Activated naive CD4-positive, alpha-beta T cell treated with anti-CD3 and anti-CD28 coated beads, Interleukin-2, amount 50 U/mL, for 72 hours (primary cell): ENCODE measurements at places on chromosomes 7 and 10.

- no peak for DNase-seq
These were observed 171.6 kb downstream of the AUTS2 start for GRCh38 chr7:69769826-69770225.

DNA sequence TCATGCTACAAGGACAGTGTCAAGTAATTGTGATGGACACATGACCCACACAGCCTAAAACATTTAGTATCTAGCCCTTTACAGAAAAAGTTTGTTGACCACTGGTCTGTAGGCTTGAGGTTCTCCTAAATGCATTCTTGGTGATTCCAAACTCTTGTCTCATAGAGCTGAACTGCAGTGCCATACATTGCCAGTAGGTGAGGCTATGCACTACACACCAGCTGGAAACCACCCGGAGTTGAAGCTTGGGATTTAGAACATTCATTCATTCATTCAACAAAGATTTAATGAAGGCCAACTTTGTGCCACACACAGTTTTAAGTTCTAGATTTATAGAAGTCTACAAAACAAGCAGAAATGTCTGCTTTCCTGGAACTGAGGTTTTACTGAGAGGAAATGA is 77.3 kb upstream of the TCF7L2 start:
- DNase-seq = no peak

DNA sequence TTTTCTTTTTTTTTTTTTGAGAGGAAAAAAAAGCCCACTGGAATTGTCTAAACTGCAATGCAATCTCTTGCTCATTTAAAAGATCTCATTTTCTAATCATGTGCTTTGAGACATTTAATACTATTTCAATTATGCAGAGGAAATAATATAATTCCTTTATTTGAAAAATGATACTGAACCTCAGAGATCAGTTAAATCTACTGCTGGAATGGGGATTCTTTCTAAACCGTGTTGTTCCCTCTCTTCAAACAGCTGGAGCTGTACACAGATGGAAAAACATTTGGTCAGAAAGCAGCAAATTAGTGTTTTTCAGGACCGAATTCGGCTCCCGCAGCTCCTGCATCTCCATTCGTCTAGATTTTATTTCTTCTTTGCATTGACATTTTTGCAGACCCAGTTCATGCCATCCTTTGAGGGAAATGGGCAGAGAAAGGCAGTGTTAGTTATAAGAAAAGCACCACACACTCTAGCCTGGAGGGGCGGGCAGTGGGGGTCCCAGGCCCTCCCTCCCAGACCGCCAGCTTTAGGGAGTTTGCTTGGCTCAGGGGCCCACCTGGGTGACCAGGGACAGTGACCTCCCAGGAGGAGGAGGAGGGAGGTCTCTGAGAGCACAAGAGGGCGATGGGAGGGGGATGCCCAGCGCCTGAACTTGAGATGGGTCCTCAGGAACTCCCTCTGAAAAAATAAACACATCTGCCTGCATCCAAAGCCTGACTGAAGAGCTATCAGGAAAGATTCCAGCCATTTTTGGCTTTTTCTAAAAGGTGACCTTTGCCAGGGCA is 32.4 kb downstream of the TRIM8 start:
- DNase-seq = no peak

DNA sequence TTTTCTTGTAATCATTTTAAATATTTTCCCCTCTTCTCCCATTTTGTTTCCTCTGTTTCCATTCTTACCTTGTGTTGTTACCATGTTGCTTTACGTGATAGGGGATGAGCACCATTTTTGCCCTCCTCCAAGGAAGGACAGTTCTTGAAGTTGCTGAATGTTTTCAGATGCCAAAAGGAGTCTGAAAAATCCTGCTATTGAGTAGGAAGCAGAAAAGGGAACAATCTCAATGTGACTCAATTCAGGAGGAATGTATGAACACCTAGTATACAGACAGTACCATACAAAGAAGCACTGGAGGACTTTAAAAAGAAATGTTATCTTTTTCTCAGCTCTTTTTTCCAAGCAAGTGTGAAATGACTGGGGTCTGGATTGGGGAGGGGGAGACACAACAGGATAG is 5.1 kb upstream of the NAMPT start:
- DNase-seq = no peak

DNA sequence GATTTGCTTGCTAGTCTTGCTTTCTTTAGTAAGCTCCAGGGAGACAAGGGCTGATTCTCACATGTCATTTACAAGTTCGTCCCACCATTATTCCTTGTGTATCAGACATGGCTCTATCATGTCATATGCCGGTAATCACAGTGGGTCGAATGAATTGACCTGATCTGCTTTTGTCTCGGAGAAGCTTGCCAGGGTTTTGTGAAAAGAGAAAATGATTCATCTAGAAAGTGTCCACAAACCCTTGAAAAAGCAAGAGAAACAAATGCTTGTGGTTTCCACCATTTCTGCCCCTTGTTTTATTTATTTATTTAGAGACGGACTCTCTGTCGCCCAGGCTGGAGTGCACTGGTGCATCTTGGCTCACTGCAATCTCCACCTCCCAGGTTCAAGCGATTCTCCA is 278.5 kb downstream of the TCF7L2 start:
- DNase-seq = no peak

GRCh38 chr10:58280477-58280876 is 11.5 kb downstream of the CISD1 start:
- DNase-seq = no peak

DNA sequence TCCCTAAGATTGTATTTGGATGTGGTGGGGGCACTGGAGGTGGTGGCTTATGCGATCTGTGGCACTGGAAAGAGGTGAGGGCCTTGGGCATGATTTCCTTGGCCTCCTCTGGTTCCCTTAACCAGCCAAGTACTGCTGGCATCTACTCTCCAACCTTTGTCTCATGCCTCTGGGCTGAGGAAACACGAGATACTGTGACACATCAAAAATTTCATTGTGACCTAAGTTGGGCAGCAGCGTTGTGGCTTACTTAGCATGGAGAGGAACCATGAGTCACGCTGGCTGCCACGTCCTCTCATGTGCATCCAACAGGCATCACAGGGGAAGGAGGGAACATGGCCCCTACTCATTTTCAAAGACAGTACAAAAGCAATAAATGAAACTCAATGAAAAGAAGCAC is 29.7 kb upstream of the GSDME start:
- no peak for DNase-seq

- no peak for DNase-seq
These were observed 9.1 kb downstream of the TSPAN14 start for GRCh38 chr10:80462981-80463741.

GRCh38 chr7:94174956-94175355 is 170.8 kb upstream of the BET1 start:
- DNase-seq = no peak

DNA sequence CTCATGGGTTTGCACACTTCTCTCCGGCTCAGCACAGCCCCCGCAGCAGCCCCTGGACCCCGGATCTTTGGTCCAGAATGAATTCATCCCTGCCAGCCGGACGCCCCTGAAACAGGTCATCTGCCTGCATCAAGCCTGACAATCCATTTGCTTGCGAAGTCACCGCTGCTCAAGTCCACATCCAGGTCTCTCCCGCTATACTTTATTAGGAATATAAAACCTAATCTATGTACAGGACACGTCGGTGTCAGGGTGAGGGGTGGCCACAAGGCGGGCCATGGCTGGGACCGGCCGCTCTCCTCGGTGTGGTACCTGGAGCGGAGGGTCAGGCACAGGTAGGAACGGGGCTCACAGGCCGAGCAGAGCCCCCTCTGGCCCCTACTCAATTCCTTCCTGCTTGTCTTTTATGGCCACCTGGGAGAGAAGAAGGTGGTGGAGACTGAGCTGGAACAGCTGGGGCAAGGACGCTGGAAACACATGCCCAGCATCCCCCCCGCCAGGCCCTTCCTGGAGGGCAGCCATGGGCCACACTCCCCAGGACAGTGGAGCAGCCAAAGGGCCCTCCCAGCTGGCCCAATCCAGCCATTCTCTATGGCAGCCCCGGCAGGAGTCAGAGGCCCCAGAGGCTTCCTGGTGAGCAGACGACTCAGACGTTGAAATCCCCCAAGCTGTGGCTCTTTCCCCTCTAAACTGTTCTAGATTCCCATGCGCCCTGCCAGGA is 5.3 kb downstream of the POLR2J start:
- DNase-seq = peak; percentile 52

DNA sequence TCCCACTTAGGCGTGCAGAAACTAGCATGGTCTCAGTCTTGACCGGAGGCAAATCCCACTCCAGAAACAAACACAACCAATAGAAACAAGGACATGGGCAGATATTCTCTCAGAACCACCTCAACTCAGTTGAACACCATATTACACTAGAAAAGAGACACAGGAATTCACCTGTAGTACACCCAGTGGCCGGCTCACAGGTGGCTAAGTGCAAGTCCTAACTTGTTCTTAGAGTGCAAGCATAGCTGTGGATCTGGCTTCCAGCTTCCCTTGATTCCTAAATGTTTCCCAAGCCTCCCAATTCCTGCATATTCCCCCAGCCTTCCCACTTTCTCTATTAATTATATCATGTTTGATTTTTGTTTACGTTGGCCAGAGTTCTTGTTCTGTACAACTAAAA is 164.4 kb downstream of the TPK1 start:
- no peak for DNase-seq

DNA sequence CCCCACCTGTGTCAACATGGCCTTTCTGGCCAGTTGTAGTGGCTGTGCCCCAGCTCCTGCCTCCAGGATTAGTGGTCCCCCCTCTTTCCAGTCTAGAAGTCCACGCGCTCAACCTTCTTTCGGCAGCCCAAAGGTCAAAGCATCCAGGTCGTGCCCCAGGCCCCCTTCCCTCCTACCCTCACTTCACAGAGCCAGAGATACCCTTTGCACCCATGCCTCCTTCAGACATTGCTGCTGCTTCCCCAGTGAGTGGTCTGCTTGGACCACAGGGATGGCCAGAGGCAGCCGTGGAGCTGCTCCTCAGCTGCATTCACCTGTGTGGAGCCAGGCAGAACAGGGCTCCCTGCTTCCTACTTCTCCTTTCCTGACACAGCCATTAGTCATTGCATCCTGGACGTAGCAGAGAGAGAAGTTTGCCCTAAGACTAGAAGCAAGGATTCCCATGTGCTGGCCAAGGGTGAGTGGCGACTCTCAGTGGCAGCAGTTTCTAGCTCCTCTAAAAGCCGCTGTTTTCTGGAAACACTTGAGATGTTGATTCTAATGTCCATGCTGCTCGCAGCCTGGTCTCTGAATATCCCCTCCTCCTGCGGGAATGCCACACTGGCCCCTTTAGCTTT is 243.1 kb upstream of the SHH start:
- DNase-seq = no peak

DNA sequence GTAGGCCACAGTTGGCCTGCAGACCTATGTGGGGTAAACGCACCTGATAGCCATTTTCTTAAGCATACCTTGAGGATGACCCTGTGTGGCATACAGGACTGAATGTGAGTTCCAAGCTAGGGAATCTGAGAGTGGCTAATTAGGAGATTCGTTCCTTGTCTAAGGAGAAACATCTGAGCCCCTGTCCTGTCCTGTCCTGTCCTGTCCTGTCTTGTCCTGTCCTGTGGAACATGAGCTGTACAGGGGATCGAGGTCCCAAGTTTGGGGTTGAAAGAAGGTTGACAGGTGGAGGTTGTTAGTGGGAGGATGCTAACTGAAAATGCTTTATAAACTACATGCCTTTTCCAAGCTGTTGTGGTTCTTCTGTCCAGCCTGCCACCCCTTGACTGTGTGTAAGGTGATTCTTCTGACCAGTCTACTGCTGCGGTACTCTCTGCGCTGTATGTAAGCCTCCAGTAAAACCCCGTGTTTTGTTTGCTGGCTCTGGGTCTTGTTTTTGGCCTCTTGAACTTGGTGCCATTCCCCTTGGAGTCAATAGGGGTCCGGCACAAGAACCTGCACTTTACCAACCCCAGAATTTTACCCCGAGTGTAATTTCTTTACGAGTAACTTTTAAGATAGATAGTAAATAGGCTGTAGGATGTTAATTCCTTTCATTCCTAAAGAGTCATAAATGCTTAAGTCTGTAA is 26.4 kb downstream of the ZNRF2 start:
- no peak for DNase-seq

- DNase-seq = no peak
These were observed 14.0 kb downstream of the ITGB1 start for GRCh38 chr10:32943854-32944661.

GRCh38 chr10:118241229-118242137 is 100.6 kb downstream of the FAM204A start:
- peak; percentile 73 for DNase-seq

DNA sequence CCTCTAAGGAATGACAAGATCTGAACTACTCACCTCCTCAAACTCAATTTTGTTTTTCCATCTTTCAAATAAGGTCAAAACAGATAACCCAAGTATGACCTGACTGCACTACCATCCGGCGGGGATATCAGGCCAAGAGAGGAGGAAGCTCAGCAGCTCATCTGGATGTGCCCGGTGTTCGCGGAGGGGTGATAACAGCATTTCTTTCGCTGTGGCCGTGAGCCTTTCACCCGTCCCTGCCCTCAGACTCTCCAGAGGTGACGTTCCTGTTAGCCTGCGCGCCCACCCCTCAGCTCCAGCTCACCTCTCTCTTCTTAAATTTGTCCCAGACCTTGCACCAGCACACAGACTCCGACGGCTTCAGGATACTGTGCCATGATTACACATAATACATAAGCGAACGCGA is 526 bp downstream of the ZNF248 start:
- peak; percentile 9 for DNase-seq

- DNase-seq = no peak
These were observed 44.4 kb downstream of the DNAH11 start for GRCh38 chr7:21587139-21587784.

- no peak for DNase-seq
These were observed 21.9 kb upstream of the CREB3L2 start for GRCh38 chr7:138023618-138024342.
